ENCODE measurements at places on chromosomes 2 and 18.

DNA sequence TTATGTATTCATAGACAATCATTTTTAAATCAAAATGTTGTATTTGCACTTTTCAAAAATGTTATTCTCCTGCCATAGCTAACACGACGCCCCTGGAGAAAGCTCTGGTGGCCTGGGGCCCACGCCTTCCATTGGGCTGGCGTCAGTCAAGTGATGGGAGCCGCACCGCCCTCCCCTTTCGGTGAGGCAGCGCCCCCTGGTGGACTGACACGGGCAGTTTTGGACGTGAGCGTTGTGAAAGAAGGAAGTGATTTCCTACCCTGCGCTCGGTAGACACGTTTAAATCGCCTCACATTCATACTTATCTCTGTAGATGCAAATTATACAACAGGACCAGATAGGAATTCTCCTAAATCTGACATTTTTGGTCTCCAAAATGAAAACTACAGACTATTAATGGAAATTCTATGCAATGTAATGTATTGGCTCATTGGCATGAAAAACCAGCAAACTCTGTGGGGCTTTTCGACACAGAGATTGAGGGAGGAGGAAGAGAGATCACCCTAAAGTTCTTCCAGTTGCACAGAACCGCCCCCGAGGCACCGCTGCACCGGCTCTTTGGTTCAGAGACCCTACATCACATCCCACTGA lies 326.2 kb upstream of the SOX11 start:
- DNase-seq, result peak; percentile 60

DNA sequence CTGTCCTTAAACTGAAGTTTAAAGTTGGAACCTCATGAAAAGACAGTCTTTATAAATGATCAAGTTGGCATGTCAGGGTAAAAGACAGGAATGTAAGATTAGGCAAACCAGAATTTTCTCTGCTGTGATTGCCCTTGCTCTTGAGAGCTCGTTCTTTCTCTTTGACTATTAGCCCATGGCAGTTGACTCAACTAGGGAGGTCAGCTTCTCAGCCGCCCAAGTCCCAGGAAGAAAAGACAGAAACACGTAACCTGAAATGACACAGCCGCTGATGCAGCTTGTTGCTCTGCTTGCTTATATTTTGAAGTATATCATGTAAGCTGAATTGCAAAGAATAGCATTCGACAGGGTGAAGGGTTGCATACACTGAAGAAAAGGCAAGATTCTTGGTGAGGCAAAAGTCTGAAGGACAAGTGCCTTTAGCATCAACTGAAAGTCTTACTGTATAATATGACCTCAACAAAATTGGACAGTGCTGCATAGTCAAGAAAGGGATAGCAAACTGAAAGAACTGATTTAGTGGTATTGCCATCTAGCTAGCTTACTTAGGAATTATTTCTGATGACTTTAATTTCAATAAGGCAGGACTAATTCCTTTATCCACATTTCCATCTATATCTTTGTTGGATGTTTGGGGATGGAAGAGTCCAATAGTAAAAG lies 54.7 kb downstream of the ARHGAP15 start:
- no peak for DNase-seq

- DNase-seq, result no peak
Observed at GRCh38 chr2:873651-874580, 76.7 kb upstream of the SNTG2 start.

DNA sequence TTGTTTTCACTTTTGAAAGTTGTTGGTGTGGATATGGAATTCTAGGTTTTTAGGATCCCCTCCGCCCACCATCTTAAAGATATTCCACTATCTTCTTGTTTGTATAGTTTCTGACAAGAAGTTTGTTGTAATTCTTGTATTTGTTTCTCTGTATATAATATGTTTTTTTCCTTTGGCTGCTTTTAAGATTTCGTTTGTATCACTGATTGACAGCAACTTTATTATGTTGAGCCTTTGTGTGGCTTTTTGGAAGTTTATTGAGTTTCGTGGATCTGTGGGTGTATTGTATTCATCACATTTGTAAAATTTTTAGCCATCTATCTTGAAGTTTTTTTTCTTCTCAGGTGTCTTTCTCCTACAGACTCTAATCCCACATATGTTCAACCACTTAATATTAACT lies 200.1 kb downstream of the MCFD2 start:
- no peak for DNase-seq

DNA sequence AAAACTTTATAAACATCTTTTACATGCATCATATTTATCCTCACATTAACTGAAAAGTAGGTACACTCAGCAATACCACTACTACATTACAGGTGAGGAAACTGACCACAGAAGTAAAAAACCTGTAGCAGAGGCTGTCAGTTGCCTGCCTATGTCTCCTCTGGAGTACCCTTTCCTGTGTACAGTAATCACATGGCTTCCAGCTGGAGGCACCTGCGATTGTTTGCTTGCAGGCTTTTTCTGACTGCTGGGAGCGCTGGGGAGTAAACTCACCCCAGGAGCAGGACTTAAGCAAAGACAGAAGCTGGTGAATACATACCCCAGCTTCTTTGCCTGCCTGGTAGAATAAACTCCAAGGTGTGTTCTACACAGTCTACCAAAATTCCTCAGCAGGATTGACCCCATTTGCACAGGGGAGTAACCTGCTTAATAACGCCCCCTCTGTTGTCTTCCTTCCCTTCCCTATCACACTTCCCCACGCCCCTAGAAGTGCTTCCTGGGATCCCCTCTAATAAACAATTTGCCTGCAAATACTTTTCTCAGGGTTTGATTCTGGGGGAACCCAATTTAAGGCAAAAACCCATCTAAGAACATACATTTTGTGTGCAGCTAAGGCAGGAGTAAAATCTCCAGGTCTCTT lies 138.9 kb downstream of the PTH2R start:
- no peak for DNase-seq

GRCh38 chr2:167767830-167768229 lies 479.6 kb downstream of the STK39 start:
- DNase-seq, result no peak

- no peak for DNase-seq
Observed at GRCh38 chr2:213545481-213545880, 261.2 kb downstream of the SPAG16 start.

DNA sequence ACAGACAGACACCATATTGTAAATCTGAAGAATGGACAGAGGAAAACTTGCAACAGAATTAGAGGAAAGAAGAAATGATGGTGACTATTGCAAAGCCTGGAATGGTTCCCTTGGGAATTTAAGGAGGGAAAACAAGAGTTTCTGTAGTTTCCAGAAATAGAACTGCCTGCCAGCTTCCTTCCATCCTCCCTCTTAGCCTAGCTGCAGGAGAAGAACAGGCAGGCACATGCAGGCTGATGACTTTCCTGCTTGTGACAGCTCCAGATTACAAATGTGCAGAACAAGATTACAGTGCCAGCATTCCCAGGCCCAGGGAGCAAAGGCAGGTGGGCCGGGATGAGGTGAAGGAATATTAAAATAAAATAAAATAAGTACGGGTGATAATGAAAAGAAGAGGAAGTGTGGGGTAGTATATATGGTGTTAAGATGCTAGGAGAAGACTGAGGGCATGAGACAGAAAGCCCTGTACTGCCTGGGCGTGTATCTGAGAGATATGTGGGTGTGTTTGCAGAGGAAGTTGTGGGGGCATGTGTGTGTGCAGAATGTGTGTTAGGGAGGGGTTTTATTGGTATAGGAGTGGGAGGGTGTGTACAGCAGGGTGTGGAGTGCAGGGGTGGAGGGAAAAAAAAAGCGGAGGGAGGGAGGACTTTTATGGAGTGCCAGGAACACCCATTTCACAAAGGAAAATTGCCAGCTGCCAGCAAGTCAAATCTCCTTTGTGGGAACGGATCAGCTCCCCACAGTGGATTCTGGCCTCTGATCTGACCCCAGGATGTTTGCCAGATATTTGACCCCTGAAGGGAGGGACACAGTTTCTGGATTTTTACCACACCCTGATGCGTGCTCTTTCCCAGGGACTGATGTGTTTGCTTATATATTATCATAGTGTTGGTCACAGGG lies 43.9 kb upstream of the NEMP2 start:
- no peak for DNase-seq

DNA sequence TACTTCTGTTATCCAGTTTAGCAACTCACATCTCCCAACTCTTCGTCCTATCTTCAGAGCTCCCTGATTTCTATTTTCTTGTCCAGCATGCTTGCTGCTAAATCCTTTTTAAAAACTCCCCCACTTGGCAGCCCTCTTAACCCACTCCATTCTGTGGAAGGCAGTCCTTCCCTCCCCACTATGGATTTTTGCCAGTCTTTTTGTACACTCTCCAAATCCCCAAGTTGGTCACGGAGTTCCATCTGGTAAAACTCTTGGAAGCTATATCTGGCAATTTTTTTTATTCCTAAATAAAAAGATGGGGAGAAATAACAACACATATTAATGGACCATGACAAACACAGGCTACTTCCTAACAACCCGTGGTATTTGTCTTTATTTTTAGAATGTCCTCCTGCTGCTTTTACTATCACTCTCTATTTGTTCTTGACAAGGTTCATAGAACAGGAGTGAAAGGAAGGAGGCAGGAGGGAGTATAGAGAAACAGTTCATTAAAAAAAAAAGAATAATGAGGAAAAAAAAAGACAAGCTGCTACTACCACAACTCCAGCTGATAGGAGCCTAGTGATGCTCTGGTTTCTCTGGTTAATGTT lies 120.0 kb upstream of the THSD7B start:
- no peak for DNase-seq

GRCh38 chr2:151766437-151767153 lies 32.3 kb upstream of the NEB start:
- no peak for DNase-seq

DNA sequence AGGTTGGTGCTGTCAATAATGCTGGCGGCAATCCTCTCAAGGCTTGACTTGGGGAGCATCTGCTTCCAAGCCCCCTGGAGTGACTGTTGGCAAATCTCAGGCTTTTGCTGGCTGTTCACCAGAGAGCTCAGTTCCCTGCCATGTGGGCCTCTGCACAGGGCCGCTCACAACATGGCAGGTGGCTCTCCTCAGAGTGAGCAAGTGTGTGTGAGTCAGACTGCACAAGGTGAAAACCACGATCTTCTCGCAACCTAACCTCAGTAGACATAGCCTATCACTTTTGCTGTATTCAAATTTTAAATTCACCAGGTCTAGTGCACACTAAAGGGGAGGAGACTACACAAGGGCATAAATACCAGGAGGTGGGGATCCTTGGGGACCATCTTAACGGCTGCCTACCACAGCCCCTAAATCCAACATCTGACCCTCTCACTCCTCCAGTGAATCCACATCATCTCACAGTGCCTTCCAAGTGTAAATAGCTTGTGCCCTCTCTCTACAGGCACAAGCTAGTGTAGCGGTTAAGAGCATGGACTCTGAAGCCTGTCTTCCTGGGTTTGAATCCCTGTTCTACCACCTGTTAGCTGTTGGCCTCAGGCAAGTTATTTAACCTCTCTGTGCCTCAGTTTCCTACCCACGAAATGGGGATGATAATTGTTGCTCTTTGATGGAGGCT lies 187.7 kb upstream of the CXCR4 start:
- DNase-seq, result no peak

DNA sequence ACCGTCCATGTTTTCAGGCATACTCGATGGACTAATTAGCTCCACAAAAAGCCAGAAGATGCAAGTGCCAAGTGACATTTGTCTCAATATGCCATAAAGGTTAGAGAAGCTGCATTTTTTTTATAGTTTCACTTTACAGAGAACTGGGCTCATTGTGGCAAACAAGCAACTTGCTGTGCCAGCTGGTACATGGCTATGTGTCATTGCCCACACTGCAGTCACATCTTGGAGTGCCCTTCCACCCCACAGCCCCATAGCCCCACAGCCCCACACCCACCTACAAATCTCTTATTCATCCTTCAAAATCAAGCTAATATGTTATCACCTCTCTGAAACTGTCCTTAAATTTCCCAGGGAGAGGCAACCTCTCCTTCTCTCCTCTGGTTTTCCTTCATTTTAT lies 451.9 kb downstream of the ARHGAP15 start:
- no peak for DNase-seq

GRCh38 chr18:10919851-10920250 lies 229.5 kb downstream of the PIEZO2 start:
- no peak for DNase-seq

DNA sequence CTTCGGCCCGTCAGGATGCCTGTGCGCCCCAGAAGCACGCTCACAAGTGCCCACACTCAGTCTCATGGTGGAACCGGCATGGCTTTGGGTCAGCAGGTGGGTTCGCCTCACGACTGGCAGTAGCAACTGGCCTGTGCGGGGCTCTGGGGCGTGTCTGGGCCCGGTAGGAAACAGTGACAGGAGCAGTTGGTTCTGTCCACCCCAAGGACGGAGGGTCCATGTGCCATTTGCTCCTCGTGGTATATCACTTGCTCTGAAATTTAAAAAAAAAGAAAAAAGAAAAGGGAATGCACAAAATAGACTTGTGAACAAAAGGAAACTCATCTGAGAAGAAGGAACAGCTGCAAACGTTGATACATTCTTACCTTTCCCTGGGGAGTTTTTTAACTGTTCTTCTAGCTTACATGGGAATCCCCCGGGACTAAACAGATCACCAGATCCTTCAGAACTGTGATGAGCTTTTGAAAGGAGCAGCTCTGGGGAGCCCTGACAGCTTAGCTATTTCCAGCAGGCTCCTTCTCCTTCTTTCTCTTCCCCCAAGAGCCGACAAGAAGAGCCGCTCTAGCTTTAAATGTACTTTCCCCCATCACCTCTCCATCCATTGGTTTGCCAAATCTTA lies 42.8 kb downstream of the TRAPPC12 start:
- no peak for DNase-seq

DNA sequence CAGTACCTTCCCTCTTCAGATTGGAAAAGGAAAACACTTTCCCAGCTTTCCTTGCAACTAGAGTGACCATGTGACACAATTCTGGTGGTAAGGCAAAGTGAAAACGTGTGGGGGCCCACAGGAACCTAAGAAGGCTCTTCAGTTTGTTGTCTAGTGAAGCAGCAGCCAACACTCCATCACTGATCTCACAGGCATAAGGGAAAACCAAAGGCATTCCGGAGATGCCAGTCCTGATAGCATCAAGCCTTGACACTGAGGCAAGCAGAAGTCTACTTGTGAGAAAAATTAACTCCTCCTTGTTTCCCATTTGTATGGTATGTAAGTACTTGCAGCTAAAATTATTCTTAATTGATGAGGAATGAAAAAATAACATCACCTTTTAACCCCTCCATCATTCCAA lies 88.3 kb downstream of the ETAA1 start:
- no peak for DNase-seq

DNA sequence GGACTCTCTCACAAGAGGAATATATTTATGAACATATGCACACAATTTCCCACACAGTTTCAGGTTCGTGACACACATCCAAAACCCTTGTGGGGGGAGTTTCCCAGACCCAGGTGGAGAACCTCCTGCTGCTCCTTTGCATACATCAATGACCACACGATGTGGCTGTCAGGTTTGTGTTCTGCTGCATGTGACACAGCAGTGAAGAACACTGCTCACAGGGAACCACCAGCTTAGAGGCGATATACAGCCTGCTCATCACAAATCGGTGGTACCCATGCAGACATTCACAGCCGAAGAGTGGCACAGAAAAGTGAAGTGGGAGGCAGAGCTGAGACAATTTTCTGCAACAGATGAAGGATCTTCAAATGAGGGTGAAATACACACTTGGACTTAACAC lies 175.6 kb upstream of the ZFP36L2 start:
- no peak for DNase-seq
